ENCODE measurements at places on chromosomes 6 and 20. TPM values are rescaled to one million over a fixed set of nuclear protein-coding genes. Genes with fewer than 3 reads are reported as not detected.

ALDH5A1 gene
- total RNA-seq: 15.4 TPM

OR11A1 gene
- total RNA-seq: not detected

NRM gene
- 29.2 TPM for total RNA-seq

HMGN4 gene
- 91.4 TPM for total RNA-seq

OR12D3 gene
- not detected for total RNA-seq

DNA sequence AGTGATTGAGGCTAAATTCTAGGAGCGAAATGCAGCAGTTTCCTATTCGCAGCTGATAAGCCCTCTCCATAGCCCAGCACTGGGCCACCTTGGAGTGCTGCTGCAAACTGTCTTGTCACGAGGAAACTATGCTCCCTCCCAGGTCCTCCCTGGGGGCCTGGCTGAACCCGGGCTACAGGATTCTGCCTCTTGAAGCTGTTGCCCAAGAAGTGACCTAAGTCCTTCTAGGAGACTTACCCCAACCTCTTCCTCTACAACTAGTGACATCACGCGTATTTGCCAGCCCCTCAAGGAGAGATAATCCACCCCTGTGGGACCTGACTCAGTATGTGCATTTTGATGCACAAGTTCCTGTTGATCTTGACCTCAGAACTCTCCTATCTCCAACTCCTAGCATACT, 26.5 kb upstream of the ZFAND3 start:
- no peak for DNase-seq

DNA sequence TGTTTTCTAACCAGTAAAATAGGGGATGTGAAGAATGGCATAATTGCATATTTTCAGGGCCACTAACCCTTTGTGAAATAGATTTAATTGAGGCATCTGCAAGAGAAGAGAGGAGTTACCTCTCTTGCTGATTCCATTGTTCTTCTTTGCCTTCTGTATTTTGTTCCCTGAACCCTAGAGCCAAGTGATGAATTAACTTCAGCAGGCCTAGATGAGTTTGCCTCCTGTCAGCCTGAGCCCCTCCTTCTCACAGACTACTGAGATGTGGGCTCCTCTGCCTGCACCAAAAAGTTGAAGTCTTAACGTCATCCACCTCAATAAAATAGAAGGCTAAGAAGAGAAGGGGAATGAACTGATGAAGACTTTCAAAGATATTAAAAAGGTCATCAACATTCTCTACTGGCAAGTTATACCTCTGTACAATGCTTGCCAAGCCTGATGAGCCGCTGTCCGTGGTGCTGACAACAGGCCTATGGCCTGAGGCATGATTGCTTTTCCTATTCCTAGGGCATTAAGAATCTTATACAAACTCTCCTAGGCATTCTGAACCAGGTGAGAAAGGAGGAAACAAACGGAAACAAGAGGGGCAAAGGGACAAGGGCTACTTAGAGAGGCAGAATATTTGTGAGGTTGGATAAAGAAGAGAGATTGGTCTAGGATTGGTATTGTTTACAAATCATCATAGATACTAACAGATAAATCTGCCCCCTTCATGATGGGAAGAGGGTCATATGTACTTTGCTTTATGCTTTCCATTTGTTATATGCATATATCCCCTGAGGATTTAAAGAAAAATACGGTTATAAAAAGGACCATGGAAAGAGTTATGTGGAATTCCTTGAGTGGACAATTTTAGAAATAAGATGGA, 46.8 kb downstream of the CD24 start:
- no peak for DNase-seq

DNA sequence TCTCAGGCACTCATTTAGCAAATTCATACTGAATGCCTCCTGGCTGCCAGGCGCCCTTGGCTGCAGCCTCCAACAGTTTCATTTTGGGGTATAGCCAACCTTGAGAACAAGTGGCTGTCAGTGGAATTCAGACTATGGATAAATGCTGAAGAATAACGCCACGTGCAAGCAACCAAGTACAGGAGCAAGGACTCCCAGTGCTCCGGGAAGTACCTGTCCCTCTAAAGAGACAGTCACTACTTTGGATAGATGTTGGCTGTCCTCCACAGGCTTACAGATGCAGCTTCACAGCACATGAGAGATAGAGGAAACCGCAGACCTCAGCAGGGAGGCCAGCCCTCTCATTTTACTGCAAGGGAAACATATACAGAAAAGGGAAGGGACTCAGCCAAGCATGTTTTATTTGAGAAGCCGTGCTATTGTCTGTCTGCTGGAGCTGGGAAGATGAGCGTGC, 658.2 kb downstream of the PTPRT start:
- no peak for DNase-seq

- DNase-seq: no peak
Observed at GRCh38 chr20:60802676-60803075, 449.4 kb upstream of the CDH4 start.

- DNase-seq: no peak
Observed at GRCh38 chr6:15378866-15379265, 133.0 kb downstream of the JARID2 start.

DNA sequence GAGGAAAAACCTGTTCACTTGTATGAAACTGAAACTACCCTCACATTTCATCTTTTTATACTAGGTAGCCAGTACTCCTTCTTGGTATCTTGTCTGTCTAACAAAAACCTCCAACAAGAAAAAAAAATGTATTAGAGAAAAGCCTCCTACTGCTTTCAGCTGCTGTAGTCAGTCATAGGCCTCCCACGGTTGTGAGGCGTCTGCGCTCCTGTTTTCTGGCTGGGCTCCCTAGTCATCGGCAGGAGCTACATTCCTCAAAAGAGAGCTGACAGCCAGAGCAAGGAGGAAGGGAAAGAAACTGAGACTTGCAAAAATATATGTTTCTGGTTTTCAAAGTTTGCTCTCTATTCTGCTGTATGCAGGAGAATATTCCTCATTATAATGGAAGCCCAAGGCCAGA, 517.0 kb downstream of the LMBRD1 start:
- DNase-seq: no peak

- DNase-seq: no peak
Observed at GRCh38 chr6:142671791-142672190, 273.2 kb downstream of the HIVEP2 start.

DNA sequence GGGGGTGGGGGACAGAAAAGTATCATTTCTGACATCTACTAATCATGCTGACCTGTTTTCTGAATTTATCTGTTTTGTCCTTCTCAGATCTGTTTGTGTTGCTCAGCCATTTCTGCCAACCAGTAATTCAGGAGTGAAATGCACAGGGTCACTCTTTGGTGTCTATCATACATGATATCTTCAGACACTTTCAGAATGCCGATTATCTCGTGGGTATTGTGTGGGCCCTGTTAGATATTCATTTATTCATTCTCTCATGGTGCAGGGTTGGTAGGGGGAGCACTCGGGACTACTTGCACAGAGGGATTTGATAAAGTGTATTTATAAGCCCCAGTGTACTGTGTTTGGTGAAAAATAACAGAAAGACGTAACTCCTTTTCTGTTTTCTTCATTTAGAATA, 101.2 kb upstream of the CITED2 start:
- DNase-seq: no peak

Data from CD8-positive, alpha-beta memory T cell (primary cell).